ENCODE measurements at places on chromosomes 7 and 10.

DNA sequence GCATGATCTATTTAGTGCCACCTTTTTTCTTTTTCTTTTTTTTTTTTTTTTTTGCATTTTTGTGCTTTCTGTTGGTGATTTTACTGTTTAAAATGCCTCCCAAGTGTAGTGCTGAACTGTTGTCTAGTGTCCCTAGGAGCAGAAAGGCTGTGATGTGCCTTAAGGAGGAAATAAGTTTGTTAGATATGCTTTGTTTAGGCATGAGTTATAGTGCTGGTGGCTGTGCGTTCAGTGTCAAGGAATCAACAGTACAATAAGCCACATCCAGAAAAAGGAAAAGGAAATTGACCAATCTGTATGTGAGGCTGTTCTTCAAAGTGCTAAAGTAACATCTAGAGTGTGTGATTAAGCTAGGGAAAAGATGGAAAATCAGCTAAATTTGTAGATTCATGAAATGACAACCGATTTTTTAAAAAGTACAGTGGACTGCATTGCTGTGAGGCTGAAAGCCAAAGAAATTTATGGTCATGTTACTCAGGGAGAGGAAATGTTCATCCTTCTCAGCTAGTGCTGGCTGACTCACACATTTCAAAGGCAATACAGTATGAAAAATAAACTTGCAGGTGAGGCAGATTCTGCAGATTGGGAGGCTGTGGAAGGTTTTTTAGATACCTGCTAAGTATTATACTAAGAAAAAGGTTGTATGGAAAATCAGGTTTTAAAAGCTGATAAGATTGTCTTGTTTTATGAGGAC, 122.7 kb upstream of the ADCY1 start:
- no peak for DNase-seq

GRCh38 chr10:100670828-100671479, 74.4 kb upstream of the PAX2 start:
- DNase-seq = peak; percentile 78

DNA sequence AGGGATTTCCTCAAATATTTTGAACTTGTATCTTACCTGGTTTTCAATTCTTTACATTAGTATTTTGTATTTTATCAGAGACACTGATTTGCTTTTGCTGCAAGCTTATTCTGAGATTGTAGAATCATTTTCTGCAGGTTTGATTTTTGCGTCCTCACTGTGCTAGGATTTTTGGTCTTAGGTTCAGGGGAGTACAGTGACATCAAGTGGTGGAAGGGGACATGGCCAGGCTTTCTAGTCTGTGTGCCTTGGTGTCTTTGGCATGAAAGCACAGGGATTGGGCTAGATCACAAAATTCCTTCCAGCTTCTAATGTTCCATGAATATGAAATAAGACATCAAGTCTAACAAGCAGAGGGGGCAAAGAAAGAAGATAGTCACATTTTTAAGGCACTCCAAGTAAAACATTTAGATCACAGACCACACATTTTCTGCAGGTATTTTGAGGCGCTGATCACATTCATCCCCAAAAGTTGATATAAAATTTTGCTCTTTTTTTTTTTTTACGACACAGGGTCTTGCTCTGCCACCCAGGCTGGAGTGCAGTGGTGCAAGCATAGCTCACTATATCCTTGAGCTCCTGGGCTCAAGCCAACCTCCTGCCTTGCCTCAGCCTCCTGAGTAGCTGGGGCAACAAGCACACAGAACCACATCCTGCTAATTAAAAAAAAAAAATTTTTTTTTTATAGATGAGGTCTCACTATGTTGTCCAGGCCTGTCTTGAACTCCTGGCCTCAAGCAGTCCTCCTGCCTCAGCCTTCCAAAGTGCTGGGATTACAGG, 124.4 kb downstream of the PON1 start:
- DNase-seq = peak; percentile 1

- no peak for DNase-seq
Observed at GRCh38 chr7:20804345-20804744, 17.7 kb upstream of the SP8 start.

DNA sequence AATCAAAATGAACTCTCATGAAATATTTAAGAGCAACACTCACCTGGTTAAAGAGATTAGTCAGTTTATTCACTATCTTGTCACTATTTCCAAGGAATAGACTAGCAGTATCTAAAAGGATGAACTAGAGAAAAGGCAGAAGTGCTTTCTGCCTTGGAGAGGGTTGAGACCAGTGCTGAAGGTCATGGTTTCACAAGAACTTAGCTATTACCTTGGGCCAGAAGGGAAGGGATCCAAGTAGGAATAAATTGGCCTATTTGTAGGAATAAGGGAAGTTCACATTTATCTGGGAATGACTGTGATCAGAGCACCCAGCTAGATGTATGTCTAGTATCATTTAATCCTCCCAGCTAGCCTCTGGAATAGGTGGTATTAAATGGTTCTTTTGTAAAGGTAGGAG, 347.2 kb downstream of the LRMDA start:
- no peak for DNase-seq

- no peak for DNase-seq
Observed at GRCh38 chr10:107834706-107835105, 670.2 kb upstream of the SORCS1 start.

Data from stimulated activated CD4-positive, alpha-beta T cell treated with anti-CD3 and anti-CD28 coated beads, Interleukin-15, amount 100 ng/mL, for 24 hours (primary cell).